BE2C (cell line): ENCODE measurements at places on chromosomes 6 and 20.
A peak's percentile ranks its signal among the peaks of the same experiment; 100 is the strongest.

- no peak for DNase-seq
These were observed 26.2 kb downstream of the TOP1 start for GRCh38 chr20:41054847-41055230.

DNA sequence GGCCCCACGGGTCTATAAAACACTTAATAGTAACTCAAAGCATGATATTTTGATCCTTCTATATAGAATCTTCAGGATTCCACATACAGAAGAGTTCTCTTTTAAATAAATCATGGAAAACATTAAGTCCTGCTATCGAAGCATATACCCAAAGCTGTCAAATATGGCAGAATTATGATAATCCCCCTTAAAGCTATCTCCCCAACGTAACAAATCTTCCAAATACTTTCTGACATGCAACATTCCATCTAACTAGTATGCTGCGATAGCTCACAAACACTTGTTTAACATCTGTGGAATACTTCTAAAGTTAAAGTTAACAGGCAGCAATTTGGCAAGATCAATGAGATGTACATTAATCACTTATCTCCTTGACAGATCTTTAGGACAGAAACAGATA is 371.0 kb upstream of the RUNX2 start:
- DNase-seq = no peak

GRCh38 chr20:46307139-46307998 is 929 bp downstream of the CDH22 start:
- peak; percentile 74 for DNase-seq

- no peak for DNase-seq
These were observed 177.8 kb downstream of the EDN1 start for GRCh38 chr6:12467706-12468670.

- no peak for DNase-seq
These were observed 13.4 kb downstream of the NAPB start for GRCh38 chr20:23407781-23408464.

DNA sequence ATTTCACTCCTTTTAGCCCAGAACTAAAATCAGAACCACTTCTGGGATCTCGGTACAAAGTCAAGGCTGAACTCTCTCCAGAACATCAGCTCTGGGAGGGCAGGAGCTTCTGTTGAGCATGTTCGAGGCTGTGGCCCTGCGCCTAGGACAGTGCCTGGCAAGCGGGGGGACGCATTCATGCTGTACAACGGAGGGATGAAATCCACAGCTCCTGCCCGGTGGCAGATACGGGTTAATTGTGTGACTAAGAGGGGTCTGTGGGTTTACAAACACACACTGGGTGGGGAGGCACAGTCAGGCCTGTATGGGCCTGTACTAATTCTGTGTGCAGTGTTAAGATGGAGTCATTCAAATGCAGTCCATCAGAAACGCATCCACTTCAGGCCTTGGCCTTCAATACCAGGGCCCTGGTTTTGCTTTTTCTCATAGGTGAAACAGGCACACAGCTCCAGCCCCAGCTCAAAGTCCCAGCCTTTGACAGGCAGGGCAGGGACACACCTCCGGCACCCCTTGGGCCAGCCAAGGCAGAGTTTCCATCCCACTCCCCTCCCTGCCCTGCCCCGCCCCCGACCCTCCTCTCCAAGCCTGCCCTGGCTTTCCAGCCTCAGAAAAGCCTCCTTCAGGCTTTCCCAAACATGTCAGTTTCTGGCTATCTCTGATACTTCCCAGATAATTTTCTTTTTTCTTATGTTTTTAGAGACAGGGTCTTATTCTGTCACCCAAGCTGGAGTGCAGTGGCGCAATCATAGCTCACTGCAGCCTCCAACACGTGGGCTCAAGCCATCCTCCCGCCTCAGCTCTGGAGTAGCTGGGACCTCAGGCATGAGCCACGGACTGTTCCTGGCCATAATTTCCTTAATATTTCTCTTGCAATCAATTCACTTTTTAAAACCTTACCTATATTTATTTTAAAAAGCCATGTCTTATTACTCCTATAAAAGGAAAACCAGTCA is 109.8 kb downstream of the SULF2 start:
- no peak for DNase-seq

DNA sequence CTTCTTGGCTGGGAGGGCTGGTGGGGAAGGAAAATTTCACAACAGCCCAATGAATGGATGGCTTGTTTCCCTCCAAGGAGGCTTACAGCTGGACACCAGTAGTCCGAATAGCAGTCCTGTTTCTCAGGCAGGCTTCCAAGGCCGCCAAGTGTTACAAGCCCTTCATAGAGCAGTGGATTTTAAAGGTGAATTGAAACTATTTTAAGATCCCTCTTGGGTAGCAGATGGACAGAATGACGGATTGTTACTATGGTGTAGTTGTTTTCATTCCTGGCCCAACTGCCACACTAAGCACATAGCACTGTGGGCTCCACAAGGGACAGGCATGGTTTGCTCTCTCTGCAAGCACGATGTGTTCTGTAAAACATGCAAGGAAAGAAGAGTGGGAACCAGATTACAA is 203.3 kb upstream of the TAB2 start:
- no peak for DNase-seq

DNA sequence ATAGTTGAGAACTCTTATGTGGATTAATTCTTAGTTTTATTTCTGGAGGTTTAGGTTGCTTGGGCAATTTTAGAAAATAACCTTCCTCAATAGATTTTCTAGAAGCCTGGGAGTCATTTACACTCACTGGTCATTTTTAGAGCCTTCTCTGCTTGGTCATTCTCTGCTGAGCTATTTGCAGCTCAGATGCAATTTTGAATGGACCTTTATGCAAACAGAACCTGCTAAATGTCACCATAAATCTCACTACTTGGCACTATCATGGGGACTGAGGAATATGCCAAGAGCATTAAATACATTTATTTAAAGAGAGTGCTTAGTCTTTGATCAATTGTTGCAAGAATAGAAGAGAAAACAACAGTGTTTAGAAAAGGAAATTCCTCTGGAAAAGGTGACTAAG is 154.0 kb downstream of the CLVS2 start:
- DNase-seq = no peak

DNA sequence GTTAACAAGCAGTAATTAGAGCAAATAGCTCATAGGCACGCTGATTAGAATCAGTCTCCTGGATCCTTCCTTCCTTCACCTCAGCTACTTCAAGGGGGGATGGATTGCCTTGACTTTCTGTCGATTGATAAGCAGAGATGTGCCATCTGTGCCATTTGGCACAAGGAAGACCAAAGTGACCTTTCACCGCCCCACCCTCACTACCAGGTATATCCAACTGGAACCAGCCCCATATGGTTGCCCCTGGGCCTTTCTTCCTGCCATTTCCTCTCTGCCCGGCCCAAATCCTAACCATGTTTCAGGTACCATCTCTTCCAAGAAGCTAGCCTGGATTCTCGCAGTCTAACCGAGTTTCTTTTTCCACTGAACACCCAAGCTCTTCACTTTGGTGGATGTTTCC is 8.7 kb upstream of the CPNE5 start:
- no peak for DNase-seq

DNA sequence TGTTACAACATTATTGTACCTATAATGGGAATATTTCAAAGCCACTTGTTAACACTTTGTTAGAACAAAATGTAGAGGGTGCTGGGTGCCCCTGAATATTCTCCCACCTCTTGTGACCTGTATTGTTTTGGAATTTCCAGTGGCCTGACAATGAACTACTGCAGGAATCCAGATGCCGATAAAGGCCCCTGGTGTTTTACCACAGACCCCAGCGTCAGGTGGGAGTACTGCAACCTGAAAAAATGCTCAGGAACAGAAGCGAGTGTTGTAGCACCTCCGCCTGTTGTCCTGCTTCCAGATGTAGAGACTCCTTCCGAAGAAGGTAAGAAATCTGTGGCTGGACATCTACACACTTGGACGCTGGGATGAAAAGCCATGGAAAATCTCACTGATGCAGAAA is 28.9 kb downstream of the PLG start:
- peak; percentile 23 for DNase-seq

DNA sequence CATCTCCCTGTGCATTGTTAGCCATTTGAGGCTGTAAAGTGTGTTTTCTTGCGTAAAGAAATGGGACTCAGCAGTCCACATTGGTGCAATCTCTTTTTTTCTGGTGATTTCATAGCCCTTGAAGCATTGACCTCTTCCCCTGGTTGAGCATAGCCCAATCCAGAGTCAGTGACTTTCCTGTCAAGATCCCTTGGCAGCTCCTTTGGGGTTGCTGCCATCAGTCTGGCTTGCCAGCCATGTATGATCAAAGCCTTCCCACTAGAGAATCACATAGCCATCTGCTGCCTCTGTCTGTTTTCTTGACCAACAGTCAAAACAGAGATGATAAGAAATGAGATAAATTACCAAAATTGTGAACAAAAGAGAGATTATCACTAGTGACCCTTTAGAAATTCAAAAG is 19.6 kb downstream of the HLA-A start:
- DNase-seq = no peak

DNA sequence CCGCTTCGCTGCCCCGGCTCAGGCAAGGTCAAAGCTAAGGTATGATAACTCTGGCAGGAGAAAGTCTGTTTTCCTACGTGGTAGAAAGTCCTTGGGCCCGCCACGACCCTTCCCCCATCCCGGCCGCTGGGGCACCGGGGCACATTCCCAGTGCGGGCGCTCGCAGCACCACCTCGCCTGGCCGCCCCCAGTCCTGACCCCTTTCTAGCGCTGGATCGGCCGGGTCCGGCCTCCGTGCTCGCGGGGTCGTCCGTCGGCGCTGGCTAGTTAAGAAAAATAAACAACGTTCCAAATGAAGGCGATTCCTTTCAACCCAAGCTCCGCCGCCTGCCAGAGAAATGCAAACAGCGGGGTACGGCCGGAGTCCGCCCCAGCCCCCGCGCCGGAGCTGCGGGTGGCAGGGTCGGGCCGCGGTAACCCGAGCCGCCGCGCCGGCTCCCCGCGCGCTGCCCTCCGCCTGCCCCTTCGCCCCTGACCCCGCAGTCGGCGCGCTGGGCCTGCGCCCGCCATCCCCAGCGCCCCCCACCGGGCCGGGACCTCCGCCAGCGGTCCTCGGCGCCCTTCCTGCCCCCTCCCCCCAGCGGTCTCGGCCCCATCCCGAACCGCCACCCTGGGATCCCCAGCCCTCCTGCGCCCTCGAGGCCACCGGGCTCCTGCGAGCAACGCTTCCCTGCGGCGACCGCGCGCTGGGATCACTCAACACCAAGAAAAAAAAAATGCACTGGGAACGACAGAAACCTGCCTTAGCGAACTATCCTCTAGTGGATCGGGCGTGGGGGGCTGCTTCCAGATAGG is 37.6 kb downstream of the NCR2 start:
- DNase-seq = no peak

DNA sequence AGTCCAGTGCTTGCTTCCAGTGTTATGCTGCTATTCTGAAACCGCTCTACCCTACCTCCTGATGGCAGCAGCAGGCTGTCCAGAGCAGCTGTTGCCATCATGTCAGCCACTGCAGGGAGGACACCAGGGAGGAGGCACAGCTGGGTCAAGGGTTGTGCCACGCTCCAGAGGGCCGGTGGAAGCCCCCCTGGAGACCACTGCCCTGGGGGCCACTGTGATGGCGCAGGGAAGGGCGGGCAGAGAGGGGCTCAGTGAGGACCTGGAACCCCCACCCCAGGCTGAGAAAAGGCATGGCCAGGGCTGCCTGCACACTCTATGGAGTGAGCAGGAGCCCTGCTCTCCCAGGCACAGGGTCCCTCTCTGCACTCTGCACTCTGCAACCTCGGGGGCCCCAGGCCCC is 271.3 kb upstream of the BTBD3 start:
- DNase-seq = no peak

GRCh38 chr6:158157064-158157764 is 10.8 kb downstream of the SERAC1 start:
- DNase-seq = no peak

GRCh38 chr6:11353921-11354389 is 121.5 kb upstream of the NEDD9 start:
- no peak for DNase-seq

DNA sequence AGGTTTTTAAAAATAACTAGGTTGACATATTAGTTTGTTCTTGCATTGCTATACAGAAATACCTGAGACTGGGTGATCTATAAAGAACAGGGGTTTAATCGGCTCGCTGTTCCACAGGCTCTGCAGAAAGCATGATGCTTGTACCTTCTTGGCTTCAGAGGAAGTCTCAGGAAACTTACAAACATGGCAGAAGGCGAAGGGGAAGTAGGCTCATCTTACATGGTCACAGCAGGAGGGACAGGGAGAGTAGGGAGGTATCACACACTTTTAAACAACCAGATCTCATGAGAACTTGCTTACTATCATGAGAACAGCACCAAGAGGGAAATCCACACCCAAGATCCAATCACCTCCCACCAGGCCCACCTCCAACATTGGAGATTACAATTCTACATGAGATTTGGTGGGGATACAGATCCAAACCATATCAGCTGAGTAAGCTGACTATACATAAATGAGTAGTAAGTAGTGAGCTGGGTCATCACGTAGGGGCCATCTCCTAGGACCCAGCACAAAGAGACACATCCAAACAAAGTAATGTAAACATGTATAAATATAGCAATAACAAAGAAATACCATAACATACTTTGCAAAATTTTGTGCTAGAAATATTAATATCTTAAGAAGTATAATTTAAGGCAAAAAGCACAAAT is 31.4 kb upstream of the SIRPG start:
- DNase-seq = no peak

- no peak for DNase-seq
These were observed 100.8 kb upstream of the GPR6 start for GRCh38 chr6:109877028-109878004.

- peak; percentile 90 for DNase-seq
These were observed 24.4 kb downstream of the QKI start for GRCh38 chr6:163438940-163439335.
